NCI-H748 treated with DMSO at 0.1 percent for 48 hours (cell line): ENCODE measurements at places on chromosomes 4 and X.

- no peak for DNase-seq
Measured at GRCh38 chr4:138555584-138555983, 313.4 kb upstream of the SLC7A11 start.

DNA sequence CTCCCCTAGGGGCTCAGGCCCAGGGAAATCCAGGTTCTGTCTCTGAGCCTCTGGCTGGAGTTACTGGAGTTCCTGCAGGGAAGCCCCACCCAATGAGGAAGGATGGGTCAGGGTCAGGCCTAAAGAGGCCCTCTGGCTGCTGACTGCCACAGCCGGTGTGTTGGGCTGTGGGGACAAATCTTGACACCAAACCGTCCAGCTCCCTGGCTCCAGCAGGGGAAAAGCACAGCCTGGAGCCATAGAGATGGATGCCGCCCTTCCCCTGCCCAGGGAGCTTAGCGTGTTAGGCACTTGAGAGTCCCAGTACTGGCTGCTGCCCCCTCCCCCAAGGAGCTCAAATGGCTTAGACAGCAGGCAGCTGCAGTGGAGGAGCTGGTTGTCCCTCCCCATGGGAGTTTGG, 321.3 kb upstream of the LCORL start:
- DNase-seq: no peak

- no peak for DNase-seq
Measured at GRCh38 chr4:47002580-47002979, 9.2 kb upstream of the GABRA4 start.

- no peak for DNase-seq
Measured at GRCh38 chrX:136179133-136179532, 31.8 kb downstream of the FHL1 start.

DNA sequence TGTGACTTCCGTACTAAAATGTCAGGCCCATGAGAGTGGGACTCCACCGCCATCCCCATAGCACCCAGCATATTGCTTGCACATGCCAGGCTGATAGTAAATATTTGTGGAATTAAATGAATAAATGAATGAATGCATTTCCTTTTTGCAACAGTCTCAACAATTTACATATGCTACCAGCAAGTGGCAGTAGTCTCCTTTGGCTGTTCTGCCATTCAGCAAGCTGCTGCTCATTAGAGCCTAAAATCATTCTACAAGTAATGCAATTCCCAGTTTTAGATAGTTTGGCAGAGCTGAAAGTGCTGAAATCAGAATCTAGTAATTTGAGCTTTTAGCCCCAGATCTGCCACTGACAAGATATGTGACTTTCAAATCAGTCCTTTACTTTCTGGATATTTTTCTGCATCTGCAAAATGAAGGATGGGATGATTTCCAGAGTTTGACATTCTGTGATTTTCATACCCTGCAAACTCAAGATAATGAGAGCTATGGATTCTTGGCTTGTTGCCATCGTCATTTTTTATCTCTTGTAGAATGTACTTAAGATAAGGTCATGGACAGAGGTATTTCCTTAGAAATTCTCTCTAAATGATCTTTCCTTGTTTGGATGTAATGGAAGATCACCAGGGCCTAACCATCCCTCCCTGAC, 35.7 kb upstream of the INTS6L start:
- no peak for DNase-seq

DNA sequence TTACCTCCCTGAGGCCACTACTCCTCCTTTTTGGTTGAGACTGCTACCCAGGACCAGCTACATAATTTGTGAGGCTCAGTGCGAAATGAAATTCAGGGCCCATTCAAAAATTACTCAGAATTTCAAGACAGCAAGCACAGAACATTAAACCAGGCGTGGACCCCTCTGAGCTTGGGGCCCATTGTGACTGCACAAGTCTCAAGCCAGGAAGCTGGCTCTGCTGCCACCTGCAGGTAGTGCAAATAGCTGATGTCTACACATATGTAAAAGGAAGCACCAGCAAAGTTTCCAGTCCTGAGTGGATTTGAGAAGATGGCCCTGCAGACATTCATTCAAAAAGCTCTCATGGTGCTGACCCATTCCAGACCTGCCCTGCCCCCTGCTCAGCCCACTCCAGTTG, 213.4 kb upstream of the LNX1 start:
- DNase-seq: peak; percentile 50

GRCh38 chr4:104217526-104217925, 277.2 kb downstream of the CXXC4 start:
- no peak for DNase-seq

DNA sequence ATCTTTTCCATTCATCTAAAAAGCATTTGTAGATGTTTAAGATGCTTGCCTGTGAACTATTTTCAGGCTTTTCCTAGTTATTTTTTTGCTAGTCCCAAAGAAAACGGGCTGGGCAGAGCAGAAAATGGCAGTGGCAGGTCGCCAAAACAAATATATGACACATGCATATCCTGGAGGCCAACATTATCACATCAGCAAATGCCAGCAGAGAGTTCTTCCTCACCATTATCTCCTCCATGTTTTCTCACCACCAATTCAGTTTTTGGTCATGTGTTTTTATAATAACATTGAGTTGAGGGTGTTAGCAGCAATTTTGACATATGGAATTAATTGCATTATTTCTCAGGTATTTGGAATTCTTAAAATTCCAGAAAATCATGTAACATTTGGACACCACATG, 97.9 kb upstream of the EOLA2 start:
- no peak for DNase-seq

DNA sequence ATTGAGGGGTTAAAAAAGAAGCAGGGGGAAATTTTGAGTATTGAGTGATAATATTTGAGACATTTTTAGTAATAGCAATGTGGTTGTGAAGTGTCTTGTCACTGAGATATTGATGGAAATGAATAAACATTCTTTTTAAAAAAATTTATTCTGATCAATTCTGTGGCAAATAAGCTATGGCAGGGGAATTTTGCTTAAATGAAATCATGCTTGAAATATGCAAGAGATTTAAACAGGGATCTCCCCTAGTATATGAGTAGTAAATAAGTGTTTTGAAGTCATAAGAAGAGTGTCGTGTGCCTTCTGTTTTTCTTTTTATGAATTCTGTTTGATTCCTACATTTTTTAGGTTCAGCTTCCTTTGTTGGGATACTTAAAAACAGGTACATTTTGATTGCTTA, 23.2 kb downstream of the IL15 start:
- DNase-seq: no peak

- DNase-seq: no peak
Measured at GRCh38 chr4:12615822-12616221, 868.3 kb downstream of the RAB28 start.

DNA sequence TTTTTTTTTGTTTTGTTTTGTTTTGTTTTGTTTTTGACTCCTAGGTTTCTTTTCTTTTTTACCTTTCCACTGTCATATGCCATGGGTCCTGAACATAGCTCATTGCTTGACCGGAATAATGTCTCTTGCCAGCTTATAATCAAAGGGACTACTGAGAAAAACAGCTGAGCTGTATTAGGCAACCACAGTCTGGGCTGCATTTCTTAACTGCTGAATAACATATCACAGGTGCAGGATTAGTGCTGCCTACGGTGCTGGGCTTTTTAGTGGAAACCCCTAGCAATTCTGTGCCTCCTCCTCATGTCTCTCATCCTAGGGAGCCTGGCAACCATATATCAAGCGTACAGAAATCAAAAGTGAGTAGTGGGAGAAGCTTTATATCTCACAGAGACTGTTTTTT, 333.5 kb downstream of the BMPR1B start:
- DNase-seq: no peak

- DNase-seq: peak; percentile 74
Measured at GRCh38 chr4:153127760-153128494, 76.3 kb upstream of the TRIM2 start.

DNA sequence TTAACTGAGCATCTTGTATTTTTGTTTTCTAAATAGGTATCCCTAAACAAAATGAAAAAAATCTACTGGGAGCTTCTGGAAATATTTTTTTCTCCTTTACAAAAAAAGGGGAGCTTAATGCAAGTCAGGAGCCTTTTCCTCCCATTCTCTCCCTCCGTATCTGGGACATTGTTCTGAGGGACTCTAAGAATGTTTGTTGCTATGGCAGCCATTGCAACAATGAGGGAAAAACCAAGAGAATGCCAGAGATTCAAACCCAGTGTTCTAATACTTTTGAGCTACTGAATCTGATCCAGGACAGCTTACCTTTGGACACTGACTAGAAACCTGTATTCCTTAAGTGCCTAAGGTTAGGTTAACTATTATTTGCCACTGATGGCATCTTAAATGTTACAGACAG, 485.7 kb upstream of the HS3ST1 start:
- no peak for DNase-seq

DNA sequence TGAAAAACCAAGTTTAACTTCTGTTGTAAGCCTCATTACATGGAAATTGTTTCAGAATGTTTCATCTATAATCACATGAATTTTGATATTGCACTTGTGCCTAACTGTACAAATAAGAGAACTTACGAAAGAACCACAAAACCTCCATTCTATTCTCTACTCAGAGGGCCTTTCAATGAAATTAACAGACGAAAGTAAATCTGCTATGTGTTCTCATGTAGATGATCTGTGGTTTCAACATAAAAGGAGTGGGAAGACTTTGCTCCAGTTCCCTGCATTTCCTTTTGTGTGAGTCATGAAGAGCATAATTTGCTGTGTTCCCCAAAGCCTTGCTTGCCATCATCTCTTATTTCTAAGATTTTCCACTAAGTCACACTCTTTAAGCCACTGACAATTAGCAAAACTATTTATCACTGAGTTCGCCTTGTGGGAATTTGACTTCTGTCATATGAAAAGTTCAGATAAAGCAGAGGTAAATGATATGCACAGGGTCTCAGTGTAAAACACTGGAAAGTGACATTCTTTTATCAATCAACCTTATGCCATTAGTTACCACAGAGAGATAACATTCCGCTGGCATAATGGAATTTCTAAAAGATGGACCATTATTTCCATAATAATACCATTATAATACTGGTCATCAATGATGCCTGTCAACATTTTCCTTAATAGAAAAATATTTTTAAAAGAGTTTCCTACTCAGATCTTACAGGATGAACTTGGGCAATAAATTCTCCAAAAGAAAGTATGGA, 329.8 kb downstream of the NR3C2 start:
- no peak for DNase-seq

- DNase-seq: no peak
Measured at GRCh38 chr4:146269228-146269653, 54.9 kb downstream of the REELD1 start.

DNA sequence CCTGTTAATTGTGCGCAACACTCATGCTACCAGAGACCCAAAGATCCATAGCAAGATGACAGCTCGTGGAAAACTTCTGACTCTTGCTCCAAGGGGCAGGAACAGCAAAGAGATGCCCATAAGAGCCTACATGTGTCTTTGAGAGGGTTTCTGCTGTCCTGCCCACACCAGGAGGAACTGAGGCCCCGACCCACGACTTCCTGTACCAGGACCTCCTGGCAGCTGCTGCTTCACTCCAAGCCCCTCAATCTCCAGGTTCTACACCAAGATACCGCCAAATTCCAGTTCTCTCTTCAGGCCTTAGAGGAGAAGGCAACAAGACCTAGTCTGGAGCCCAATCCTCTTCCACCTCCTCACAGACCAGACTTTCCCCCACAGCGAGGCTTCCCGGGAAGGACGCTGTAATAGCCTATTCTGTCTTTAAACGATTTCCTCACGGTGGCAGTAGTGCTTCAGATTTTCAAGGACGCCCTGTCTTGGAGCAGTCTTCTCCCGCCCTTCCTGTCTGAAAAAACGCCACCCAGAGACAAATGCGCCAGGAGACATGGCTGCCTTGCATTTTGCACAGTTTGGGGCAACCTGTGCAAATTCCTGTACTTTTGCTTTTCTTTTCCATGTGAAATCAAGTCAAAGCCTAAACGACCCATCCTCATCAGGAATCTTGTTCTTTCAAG, 230.2 kb upstream of the STK26 start:
- peak; percentile 85 for DNase-seq

DNA sequence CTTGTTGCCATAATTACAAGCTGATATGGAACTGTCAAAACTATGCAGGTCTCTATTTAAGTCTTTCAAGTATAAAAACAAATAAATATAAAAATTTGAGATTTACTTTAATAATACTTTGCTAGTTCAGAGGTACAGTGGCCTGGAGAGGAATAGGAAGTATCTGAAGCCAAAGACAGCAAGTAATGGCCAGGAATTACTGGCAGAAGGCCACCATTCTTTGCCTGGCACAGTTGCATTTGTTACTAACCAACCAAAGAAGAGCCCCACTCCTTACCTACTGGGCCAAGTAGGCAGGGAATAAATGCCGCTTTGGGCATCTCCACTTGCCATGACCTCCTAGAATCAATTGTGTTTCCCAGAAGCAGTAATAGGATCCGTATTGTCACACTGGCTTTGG, 13.8 kb upstream of the ADAMTS3 start:
- DNase-seq: no peak

- DNase-seq: no peak
Measured at GRCh38 chrX:16187024-16187760, 19.9 kb downstream of the MAGEB17 start.

GRCh38 chrX:38660395-38661102, 99.2 kb downstream of the TSPAN7 start:
- no peak for DNase-seq

- DNase-seq: no peak
Measured at GRCh38 chrX:69900491-69900890, 149.2 kb downstream of the AWAT2 start.

- no peak for DNase-seq
Measured at GRCh38 chr4:59525885-59526284, 1674.2 kb upstream of the ADGRL3 start.

DNA sequence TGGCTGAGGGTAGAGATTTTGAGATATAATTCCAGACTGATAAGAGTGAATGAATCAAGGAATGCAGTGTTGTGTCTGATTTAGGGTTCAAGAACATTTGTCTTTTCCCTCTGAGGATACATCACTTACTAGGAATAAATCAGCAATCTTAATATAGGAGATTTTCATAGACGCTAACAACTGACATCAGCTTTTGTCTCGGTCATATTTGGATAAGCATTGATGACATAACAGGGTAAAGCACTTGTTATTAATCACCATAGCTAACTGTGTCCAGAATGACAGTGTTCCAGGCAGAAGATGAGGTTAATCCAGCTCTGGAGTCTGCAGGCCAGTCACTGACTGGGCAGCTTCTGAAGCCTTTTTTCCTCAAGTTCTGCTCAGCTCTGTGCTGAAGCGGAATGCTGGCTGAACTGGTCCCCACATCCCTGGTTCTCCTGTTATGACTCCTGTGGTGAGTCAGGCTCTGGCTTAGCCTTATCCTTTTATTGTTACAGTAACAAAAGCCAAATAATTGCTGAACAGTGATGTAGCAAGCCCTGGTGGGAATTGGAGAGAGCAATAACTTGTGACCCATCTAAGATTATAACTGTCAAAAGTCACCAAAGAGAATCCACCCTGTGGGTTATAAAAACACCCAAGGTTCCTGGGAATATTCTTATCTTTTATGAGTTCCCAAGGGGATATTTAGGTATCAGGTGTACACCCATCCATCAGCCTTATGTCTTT, 41.8 kb downstream of the FNIP2 start:
- no peak for DNase-seq

GRCh38 chrX:143437439-143437838, 79.8 kb downstream of the SPANXN3 start:
- DNase-seq: peak; percentile 46

- DNase-seq: no peak
Measured at GRCh38 chr4:18684932-18685331, 663.4 kb upstream of the LCORL start.
